Kidney tubule cell (primary cell): ENCODE measurements at places on chromosomes 2 and 18.
A peak's percentile ranks its signal among the peaks of the same experiment; 100 is the strongest.

DNA sequence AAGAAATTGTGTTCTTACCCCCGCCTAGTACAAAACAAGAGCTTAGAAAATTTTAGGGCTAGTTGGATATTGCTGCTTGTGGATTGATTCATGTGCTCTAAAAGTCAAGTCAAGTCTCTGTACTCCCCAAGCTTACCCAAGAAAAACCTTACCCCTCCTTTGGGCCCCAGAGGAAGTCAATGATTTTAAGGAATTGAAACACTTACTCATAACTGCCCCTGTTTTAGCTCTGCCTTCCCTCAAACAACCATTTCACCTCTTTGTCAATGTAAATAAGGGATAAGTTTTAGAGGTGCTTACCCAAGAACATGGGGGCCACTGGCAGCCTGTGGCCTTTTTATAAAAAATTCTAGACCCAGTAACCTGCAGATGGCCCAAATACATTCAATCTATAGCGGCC, 136.6 kb upstream of the RMP24 start:
- no peak for DNase-seq

DNA sequence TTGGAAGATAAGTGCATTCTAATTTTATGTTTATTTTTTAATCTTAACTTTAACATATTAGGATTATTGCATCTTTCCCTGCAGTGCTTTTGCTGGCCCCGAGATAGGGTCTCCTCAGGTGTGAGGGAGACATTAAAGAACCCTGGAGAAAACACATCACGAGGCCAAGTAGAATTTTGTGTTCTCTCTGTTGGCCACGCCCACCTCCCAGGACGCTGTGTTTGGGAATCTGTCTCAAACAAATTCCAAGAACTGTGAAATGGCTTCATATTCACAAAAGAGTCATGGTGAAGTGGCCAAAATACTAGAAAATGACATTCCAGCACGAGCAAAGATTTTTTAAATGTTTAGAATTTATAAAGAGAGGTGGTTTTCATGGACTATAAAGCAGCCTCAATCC, 27.3 kb downstream of the RNF144A start:
- DNase-seq = no peak

GRCh38 chr2:118221536-118222272, 133.4 kb downstream of the INSIG2 start:
- DNase-seq = peak; percentile 68

DNA sequence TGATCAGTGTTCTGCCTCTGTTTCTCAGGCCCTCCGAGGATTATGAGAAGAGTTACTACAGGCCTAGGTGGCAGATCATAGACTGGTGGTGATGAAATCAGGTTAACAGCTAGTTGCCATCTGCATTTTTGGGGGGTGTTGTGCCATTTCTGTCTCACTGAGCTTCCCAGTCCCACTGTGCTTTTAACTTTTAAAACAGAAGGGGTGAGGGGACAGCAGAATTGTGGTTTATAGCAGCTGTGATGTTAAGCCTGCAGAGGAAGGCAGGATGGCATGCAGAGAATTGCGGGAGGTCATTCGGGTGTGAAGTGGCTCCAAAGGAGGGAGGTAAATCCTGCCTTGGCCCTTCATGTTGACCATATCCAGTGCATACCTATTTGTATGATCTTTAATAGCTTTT, 5.0 kb downstream of the CAB39 start:
- DNase-seq = peak; percentile 74

- no peak for DNase-seq
Observed at GRCh38 chr2:174340400-174341292, 5.9 kb downstream of the SP9 start.

- no peak for DNase-seq
Observed at GRCh38 chr18:1751249-1751648, 820.1 kb downstream of the METTL4 start.

DNA sequence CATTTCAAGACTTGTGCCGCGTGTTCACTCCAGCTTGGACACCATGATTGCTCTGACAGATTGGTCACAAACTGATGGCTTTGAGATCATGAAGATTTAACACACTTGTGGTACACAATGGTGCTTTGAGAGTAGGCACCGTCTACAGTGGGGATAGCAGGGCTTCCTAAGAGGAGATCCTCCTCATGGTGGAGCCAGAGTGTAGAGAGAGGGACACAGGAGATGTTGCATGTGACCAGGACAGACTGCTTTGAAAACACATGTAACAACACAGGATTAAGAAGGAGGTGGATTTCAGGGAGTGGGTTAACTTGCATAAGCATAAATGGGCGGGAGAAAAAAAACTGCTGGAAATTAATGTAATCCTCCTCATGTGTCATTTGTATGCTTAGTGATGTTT, 95.7 kb upstream of the LINC00305 start:
- no peak for DNase-seq

DNA sequence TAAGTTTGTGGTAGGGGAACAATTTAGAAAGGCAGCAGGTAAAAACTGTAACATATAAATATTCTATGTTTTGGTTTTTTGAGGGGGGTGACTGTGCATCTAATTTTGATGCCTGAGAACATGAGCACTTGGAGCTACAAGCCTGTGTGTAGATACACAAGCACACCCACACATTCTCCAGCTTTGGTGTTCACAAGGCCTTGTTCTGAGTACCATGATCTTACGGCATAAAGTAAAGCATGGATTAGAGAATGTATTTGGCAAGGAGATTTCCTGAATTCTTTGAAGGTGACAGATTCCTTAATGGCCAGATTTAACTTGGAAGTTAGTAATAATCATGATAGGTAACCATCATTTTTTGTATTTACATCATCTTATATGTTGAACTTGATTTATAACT, 42.7 kb downstream of the MAP3K20 start:
- peak; percentile 12 for DNase-seq

- no peak for DNase-seq
Observed at GRCh38 chr2:8500124-8501054, 181.5 kb upstream of the ID2 start.

GRCh38 chr2:95728878-95729596, 137.2 kb downstream of the TRIM43 start:
- peak; percentile 91 for DNase-seq

DNA sequence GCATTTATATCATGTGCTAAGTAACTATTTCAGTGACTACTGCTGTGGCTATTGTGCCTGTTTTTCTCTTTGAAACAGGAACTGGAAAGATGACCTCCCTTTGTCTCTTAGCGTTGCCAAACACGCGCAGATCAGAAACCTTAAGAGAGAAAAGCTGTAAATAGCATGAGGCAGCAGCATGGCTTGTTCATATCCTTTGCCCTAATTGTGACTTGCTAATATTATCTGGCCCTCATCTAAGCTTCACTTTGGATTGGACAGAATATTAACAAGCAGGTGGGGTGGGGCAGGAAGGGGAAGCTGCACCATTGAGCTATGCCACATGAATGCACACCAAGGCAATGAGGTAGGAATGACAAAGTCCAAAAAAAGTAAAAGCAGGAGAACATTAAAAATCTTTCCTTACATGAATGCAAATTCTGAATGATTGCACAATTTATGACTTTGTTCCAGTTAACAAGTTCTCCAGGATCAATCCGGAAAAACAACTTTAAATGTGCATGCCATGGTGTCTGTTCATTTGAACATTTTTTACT, 128.4 kb downstream of the IRS1 start:
- no peak for DNase-seq

GRCh38 chr2:211405036-211405435, 848.6 kb downstream of the CPS1 start:
- no peak for DNase-seq

DNA sequence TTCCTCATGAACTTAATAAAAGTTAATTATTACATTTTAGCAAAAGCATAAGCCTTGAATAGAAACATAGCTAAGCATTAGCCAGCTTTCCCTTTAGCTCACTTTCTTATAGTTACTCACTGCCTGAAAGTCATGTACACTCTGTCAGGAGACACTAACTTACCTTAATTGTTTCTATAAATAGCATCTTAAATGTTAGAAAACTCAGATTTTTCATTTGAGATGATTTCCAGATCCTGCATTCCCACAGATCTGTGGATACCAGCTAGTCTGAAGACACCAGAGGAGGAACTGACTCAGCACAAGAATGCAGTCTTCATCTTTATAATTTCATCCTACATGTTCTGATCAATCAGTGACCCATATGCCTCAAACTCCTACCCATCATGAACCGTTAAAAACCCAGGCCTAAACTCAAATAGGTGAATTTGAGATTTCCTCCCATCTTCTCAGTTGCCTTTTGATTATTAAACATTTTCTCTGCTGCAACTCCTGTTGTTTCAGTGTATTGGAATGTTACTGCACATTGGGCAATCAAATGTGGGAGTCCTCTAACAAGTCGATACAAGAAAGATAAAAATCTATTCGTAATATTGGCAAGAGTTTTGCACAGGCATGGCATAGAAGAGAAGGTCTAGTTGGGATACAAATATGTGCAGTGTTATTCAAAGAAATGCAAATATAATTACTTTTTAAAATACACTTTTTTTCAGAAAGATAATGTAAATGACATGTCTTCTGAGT, 857.4 kb upstream of the CDH2 start:
- peak; percentile 14 for DNase-seq

- peak; percentile 84 for DNase-seq
Observed at GRCh38 chr2:227884511-227884947, 13.1 kb downstream of the DAW1 start.

GRCh38 chr2:202094426-202094986, 21.5 kb downstream of the KIAA2012 start:
- DNase-seq = no peak

- DNase-seq = no peak
Observed at GRCh38 chr2:201432621-201433393, 18.5 kb downstream of the TRAK2 start.

DNA sequence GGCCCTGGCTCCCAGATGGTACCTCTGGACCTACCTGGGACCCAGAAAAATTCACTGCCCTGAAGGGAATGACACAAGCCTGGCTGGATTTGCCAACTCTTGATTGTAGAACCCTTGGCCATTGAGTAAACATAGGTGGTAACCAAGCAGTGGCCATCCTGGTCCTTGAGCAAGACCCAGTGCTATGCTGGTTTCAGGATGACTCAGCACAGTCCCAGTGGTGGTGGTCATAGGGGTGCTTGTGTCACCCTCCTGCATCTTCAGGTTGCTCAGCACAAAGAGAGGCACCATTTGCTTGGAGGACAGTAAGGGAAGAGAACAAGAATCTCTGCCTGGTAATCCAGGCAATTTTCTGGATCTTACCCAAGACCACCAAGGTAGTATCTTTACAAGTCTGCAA, 52.9 kb downstream of the UPP2 start:
- DNase-seq = peak; percentile 40

GRCh38 chr2:6748406-6749067, 117.2 kb downstream of the CMPK2 start:
- DNase-seq = no peak
